ENCODE measurements at places on chromosomes 11 and 22. TPM values are rescaled to one million over a fixed set of nuclear protein-coding genes. Genes with fewer than 3 reads are reported as not detected.

TREH gene
- not detected for total RNA-seq

MOV10L1 gene
- 11.7 TPM for total RNA-seq

TMEM45B gene
- total RNA-seq, result 0.35 TPM

OOSP4B gene
- total RNA-seq, result not detected

- no peak for DNase-seq
Measured at GRCh38 chr22:38611559-38611958, 41.6 kb upstream of the DMC1 start.

DNA sequence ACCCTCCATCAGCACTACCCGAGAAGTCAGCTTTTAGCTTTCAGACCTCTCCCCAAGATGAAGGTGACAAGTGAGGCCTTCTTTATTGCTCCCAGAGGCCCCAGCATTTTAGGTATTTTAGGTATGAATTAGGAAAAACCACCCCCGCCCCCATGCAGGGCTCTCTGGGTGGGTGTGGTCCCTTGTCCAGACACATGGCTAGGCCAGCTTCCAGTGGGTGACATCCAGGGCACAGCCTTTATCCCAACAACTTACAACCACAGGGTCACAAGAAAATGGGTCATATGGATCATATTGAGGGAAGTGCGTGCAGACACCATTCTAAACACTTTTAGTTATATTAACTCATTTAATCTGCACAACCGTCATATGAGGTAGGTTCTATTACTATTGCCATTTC lies 42.1 kb downstream of the RIBC2 start:
- no peak for DNase-seq

GRCh38 chr11:15342163-15342562 lies 227.4 kb downstream of the INSC start:
- no peak for DNase-seq

GRCh38 chr22:24973872-24974271 lies 21.4 kb downstream of the KIAA1671 start:
- DNase-seq, result no peak

- DNase-seq, result no peak
Measured at GRCh38 chr11:28887681-28888080, 779.5 kb downstream of the METTL15 start.

DNA sequence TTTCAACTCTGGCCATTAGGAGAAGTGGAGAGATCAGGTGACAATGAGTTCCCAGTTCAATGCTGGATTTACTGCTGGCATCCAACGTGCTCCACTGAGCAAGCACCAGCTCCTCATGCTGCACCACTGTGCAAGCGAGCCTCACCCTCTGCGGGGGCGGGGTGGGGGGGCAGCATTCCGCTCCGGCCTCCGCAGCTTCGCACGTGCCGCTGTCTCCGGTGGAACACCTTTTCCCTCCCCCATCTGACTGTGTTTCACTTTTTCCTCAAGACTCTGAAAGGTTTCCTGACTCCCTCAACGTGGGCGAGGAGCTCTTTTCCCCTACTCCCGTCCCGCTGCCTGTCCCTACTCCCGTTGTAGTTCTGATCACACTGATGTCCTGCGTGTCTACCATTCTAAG lies 835 bp upstream of the RHOD start:
- no peak for DNase-seq

DNA sequence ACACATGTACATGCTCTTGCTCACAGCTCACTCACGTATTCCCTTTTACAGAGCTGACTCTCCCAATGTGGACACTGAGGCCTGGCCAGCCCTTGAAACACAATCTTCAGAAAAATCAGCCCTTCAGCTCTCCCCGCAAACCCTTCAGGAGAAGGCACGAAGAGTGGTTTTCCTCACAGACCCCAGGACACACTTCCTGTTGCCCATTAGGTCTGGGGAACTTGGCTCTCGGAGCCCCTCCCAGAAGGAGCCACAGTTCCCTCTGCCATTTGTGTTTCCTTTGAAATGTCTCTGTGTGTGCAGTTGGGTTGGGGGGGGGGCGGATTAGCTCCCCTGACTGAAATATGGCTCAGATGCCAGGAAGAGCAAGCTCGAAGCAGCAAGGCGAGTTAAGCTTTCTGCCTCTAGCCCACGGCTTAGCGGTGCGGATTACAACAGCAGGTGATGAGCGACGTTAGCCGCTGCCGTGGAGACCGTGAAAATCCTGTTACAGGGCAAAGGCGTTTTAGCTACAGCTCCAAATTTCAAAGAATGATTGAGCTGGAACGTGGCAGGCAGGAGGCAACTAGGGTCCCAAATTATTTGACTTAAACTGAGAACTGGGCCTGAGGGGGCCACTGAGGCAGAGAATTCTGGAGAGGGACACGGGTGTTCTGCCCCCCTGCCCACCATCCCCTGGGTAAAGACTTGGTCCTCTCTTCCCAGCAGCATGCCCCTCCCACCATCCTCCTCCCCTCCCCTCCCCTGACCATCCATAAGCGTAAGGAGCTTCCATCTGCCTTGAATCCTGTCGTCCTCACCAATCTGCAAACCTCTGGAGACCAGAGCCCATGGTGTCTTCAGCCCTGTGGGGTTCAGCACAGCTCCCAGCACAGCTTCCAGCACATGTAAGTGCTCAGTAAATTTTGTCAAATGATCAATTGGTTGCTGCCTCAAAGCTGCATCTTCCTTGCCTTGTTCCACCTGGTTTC lies 598.6 kb downstream of the BUD13 start:
- no peak for DNase-seq

DNA sequence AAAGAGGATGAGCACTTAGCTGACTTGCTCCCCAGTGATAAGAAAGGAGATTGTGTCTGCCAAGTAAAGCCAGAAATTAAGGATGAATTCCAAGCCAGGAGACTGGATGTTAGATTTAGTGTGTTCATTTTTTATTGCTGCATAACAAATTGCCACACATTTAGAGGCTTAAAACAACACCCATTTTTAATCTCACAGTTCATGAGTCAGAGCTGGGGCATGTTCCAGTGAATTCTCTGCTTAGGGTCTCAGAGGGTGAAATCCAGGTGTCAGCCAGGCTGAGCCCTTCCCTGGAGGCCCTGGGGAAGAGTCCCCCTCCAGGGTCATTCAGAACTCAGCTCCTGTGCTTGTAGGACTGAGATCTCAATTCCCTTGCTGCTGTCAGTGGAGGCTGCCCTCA lies 352.8 kb downstream of the BUD13 start:
- no peak for DNase-seq

Data from glomerular endothelial cell (primary cell).